GM19239 (cell line): ENCODE measurements at places on chromosomes 2 and 18.

DNA sequence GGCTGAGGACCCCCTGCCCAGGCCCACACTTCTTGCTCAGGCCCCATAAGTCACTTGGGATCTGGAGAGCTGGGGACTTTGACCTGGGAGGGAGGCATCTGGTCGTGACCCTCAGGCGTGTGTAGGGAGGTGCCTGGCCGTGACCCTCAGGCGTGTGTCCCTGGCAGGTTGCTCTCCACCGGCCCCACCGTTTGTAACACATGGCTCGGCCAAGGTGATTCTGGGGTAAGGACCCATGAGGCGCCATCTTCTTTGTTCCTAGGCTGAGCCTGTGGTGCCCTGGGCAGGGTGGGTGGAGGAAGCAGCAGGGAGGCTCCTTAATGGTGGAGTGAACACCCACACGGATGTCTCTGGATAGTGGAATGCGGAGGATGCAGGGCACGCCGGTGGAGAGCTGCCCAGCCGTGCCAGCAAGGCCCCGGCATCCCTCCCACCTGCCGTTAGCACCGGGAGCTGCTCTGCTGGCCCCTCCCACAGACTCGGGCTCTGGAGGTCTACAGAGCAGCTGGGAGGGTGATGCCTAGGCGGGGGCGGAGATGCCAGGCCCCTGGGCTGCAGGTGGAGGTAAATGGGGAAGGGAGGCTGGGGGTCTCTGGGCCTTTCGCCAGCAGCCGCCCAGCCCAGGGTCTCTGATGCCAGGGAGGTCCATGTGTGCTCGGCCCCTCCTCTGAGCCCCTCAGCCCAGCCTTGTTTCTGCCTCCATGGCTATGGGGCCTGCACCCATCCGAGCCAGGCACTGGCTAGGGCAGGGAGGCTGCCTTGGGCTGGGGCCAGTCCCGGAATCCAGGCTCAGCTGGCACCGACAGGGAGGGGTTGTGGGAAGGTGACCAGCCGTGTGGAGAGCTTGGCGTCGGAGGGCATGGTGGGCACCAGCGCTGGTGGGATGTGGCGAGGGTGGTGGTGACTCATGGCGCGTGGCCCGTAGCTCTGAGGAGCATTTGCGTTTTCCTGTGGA is 1.1 kb upstream of the GAL3ST2 start:
- DNase-seq, result peak; percentile 2

DNA sequence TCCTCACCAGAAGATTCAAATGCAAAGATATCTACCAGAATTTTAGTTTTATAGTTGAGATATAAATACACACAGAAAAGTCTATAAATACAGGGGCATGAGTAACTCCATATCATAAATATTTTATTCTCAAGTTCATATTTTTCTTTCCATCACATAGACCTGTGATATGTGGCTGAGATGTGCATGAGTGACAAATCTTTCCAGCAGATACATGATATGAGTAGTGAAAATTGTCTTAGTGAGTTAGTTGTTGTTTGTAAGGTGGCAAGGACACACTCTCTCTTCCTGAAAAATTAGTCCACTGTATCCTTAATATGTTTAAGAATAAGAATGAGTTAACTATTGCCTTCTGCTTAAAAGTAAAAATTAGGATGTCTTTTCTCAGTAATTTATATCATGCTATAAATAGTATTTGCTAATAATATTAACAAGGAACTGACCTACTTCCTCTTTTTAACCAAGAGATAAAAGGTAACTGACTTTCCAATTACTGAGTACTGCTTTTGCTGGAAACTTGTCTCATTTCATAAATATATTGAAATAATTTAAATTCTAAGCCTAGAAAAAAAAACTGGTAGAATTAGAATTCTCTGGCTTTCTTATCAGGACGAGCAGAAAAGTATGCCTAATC is 85.2 kb upstream of the SESTD1 start:
- no peak for DNase-seq

GRCh38 chr2:72205504-72205881 is 57.8 kb upstream of the CYP26B1 start:
- no peak for DNase-seq

- DNase-seq, result no peak
These were observed 1.9 kb downstream of the PER2 start for GRCh38 chr2:238286551-238286950.

- DNase-seq, result no peak
These were observed 13.9 kb upstream of the DNPEP start for GRCh38 chr2:219401606-219402005.

GRCh38 chr2:29405707-29406106 is 290.5 kb downstream of the CLIP4 start:
- no peak for DNase-seq

GRCh38 chr2:25103287-25103871 is 61.5 kb downstream of the EFR3B start:
- DNase-seq, result no peak

DNA sequence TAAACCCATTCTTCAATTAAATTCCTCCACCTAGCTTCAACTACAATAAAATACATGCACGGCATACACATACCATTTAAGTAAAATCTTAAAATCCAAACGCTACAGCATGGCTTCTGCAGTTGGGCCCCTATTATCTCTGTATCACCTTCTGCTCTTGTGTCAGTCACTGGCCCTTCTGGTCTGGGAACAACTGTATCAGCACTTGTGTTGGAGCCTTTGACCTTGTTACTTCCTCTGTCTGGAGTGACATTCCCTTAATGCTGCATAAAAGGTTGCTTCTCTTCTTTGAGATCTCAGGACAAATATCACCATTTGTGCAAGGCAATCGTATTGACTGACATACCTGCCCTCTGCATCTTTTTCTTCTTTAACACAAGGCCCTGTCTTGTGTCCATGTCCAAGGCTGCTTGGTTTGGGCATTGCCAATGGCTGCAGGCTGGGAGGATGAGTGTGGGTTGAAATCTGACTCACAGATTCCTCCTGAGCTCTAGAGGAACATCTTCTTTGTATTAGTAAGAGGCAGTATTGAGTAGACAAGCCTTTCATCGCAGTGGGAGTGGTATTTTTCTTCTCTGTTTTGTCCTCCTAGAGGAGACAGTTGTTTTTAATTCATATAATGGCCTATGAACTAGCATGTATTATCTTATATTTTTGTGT is 267.8 kb upstream of the TRIB2 start:
- no peak for DNase-seq

DNA sequence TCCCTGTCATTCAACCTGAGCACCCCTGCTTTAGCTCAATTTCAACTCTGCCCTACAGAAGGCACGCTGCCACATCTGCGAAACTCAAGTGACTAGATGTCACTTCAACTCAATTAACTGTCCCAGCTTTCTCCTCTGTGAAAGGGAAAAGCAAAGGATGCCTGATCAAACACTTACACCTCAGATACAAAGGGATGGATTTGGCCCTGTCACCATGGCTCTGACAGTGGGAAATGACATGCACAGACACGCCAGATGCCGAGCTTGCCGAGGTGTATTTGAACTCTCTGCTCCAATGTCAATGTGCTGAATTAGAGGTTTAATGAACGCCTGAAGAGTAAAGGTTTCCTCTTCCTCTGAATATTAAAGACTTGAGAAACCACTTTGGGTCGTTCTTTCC is 481.1 kb downstream of the CBLN2 start:
- no peak for DNase-seq

DNA sequence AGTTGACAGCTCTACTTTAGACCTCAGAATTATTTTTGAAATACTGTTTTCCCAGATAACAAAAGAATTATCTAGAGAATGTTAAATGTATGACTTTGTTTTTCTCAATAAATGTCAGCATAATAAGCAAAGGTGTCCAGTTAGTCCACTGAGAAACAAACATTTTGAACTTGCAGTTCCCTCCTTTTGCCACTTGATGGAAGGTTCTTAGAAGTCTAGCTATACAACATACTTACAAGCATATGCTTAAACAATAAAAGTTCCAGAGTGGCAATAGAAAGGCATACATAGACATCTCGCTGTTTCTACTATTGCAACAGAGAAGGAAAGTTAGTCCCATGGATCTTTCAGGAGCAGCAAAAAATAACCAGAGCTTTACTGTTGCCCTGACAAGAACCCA is 11.8 kb downstream of the NDUFA10 start:
- DNase-seq, result no peak

DNA sequence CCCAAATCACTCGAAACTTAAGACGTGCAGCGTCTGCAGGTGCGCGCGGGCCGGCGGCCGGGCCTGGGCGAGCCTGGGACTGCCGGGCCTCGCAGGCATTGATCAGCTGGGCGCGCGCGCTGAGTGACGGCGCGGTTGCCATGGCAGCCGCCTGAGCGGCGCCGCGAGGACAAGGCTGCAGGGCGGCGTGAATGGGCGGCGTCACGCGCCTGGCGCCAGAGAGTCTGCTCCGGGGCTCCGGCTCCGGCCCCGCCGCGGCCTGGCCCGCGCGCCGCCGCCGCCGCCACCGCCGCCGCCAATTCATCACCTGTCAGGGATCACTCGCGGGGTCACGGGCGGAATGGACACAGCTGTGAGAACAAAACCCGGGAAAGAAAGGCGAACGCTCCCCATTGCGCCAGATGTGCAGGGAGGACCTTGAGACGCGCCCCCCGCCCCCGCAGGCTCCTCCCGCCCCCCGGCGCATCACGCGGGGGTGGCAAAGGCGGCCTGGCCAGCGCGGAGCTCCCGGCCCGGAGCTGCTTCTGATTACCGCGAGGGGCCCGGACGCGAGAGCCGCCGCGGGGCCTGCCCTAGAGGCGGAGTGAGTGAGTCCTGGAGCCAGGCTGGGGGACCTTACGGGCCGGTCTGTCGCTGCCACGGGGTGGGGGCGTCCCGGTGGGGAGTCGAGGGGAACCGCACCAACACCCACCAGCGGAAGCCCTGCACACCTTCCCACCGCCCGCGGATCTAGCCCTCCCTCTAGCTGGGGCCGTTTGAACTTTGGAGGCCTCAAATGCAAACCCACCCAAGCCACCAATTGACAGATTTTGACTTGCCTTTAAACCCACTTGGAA is 2.9 kb upstream of the ID2 start:
- DNase-seq, result peak; percentile 88

DNA sequence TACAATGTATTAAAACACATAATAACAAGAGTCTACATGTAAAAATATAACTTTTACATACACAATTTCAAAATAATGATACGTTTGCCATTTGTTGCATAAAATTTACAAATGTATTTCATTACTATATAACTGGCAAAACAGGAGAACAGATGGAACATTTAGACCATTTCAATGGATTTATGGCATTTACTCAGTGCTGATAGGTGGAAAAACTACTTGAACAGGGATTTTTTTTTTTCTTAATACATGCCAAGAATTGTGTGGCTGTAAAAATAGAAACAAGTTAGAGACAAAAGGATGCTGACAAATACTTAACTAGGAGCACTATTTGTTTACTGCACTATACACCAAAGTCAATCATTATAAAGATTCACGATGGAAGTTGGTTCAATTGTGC is 266.8 kb upstream of the CCDC68 start:
- no peak for DNase-seq

DNA sequence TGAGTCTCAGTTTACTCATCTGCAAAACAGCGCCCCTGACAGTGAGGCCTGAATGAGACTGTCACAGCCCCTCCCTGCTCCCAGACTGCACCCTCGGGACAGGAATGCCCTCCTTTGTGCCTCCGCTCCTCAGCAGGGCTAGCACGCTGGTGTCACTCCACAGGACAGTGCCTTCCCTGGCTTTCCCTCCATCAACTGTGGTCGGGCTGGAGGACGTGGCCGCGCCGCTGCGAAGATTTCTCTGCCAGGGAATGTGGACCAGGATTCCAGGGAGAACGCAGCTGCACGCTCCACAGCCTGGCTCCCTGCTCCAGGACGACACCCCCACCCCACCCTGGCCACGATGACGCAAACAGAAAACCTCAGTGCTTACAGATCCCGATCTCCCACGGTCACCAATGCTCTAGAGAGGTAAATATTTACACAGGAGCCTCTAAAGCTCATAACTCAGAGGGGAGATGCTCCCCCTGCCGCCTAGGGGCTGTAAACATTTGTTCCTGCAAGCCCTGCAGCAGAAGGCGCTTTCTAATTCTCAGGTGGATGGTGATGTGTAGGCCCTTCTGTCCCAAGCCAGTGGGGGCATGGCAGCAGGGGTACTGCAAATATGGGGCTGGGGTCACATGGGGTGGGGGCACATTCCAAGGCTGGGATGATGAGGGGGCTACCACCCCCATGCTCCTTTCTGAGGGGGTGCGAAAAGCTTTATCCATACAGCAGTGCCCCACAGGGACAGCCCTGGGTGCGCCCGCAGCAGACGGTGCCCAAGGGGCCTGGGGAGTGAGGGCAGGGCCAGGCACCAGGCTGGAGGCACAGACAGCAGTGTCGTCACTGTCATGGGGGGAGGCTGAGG is 12.4 kb downstream of the HS6ST1 start:
- no peak for DNase-seq

DNA sequence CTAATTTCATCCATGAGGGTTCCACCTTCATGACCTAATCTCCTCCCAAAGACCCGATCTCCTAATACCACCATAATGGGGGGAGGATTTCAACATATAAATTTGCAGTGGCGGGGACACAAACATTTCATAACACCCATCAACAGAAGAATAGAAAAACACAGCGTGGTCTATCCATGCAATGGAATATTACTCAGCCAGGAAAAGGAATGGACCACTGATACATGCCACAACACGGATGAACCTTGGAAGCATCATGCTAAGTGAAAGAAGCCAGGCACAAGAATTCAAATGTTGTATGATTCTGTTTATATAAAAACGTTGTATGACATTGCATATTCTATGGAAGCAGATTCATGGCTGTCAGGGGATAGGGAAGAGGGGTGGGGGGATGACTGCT is 2.7 kb downstream of the PRLH start:
- DNase-seq, result no peak

DNA sequence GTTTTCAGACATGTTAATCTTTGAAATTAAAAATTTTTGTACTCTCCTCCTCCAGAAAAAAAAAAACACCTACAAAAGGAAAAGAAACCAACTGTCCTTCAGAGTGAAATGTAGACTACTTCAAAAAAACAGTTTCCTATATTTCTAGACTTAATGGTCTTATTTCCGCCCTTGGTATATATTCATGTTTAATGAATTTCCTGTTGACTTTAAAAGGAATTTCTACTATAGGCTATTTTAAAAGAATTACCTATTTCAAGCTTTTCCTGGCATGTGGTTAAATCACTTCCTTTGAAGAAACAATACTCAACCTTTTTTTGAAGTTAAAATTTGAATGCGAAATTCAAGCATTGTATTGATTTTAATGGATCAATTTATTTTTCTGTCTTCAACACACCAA is 29.2 kb downstream of the GULP1 start:
- DNase-seq, result no peak

DNA sequence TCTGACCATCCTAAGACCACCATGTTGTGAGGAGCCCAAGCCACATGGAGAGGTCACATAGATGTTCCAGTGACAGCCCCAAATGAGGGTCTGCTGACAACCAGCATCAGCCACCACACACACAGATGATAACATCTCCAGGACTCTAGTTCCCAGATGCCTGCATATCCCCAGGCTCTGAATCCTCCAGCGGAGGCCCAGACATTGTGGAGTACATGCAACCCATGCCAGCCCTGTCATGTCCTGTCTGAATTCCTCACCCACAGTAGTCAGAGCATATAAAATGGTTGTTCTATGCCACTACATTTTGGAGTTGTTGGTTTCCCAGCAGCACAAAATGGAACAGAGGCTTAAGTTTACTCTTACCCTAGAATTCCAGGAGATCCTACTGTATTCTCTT is 122.0 kb upstream of the SLC35G4 start:
- no peak for DNase-seq
